ENCODE measurements at places on chromosomes 4 and X.

GRCh38 chr4:105520819-105521790, 31.3 kb upstream of the ARHGEF38 start:
- peak; percentile 70 for DNase-seq

DNA sequence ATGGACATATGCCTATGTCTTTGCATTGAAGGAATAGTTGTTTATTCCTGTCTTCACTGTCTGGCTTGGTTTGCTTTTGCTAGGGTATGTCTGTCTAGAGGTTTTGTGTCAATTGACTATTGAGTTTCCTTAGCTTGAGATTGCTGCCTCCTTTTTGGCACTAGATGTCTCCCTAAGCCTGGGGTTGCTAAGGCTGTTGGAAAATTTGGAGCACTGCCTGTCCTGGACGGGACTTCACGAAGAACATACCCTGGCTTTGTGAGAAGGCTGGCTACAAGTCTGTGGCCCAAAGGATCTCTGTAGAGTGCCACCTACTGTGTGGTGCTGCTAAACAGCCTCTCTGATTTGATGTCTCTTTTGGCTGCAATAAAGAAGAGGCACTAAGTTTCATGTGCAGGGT, 183.8 kb upstream of the NUDT10 start:
- DNase-seq: peak; percentile 4

DNA sequence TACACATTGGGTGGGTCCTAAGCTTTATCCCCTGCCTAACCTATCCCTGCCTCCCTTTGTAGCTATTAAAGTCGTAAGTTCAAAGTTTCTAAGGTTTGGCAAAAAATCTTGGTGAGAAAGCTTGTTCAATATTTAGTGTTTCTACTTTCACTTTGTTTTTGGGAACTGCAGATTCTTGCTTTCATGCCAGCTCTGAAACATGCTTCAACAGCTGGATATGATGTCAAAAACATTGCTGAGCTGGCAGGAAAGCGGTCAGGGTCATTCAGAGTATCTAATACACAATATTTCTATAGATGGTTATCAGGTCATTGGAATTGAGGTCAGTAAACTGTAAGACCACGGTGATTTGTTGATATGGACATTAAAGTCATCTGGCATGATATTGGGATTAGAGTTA, 19.7 kb downstream of the CENPI start:
- no peak for DNase-seq

GRCh38 chr4:118034053-118034785, at the start of gene NDST3:
Gene NDST3, plus strand, starts transcription at chr4:118034486. Its CDS starts 19,425 bp downstream, at chr4:118053911.
- DNase-seq: peak; percentile 92

GRCh38 chr4:183934761-183935160, 29.7 kb downstream of the STOX2 start:
- no peak for DNase-seq

DNA sequence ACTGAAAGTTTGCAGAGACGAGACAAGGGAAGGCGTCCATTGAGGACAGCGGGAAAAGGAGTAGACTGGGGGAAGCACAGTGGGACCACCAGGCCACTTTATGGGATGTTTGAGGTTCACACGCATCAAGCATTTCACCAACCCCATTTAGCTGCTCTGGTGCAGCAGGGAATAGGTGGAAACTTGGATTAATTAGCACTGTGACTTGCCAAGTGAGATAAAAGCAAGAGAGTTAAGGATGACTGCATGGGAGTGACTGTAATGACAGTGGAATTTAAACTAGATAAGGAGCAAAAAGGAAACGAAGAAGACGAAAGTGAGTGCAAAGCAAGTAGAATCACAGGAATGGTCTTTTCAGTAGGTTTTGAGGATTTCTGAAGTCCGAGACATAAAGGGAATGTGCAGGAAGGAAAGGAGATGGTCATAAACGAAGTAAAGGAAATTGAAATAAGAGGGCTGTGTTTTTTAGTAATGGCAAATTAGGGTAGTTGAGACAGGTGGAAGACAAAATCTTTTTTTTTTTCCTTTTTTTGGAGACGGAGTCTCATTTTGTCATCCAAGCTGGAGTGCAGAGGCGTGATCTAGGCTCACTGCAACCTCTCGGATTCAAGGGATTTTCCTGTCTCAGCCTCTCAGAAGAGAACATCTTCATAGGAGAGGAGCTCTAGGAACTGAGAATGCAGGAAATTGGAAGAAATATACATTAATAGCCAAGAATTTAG, 119.0 kb upstream of the MAP9 start:
- no peak for DNase-seq

DNA sequence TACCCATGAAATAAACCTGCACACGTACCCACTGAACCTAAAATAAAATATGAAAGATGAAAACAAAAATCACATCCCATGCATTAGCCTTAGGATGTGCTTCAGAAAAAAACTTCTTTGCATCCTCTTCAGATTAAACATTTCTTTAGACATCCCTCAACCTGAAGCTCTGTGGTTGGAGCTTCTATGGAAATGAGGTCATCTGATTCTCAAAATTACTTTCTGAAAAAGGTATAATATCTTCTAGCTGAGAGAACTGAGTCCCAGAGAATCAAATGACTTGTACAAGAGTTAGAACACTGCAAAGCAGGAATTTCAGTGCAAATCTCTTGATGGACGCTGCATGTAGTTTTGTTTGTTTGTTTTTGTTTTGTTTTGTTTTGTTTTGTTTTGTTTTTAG, 19.1 kb upstream of the ANTXR2 start:
- DNase-seq: no peak

DNA sequence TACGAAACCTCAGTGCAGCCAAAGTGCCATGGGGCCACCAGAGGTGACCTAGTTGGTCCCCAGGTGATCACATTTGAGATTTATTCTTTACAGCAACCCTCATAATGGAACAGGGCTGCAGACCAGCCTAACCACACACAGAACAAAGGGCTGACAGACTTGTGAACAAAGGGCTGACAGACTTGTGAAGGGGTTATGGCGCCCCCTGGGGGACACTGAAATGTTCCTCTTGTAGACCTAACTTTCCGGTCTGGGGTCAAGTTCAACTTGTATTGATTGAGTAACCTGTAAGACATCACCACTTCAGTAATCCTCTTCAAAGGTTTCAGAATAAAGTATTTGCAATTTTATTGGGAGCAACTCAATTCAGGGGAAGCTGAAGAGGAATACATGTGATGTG, 175.9 kb upstream of the RPS6KA3 start:
- DNase-seq: peak; percentile 91

DNA sequence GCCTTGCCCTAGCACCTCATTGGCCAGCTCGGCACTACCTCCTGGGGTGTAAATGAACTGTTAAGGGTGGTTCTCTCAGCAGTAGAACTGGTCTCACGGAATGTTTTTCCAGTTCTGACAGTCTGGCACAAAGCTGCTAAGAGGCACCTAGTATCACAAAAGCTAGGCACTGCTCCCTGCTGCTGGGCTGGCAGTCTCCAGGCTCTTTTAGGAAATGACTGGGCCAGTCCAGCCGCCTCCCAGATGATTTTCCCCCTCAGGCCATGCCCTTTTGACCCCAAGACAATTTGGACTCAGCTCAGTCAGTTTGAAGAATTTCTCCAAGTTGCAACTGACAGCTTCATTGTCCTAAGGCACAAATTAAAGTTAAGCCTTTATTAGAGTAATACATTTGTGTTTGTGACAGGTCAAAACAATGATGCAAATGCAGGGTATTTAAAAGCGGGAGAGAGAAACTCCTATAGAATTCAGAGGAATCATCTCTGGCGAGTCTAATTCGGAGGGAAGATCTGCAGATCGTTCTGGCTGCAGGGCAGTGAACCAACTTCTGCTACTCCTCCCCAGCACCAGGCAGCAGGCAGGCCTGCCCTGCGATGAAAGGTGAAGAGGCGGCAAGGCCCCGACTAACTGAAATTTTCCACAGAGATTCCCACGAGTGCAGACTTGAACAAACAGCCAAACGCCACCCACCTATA, 7.9 kb downstream of the FRMD7 start:
- DNase-seq: no peak

GRCh38 chr4:26418107-26418506, 72.2 kb downstream of the CCKAR start:
- DNase-seq: no peak

DNA sequence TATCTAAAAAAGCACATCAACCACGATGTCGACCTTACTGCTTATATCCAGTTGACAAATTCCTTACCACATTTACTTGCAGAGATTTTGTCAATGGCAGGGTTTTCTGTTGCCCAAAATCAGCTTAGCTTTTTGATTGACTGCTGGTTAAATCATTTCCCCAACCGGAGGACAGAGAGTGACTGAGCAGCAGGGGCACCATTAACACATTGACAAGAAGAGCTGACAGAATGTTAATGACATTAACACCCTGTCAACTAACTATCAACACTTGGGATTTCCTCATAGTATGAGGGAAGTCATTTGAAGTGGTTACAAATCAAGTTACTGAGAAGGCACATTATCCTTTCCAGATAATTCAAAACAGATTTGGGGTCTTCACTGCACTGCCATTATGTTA, 368.4 kb downstream of the RPA4 start:
- peak; percentile 89 for DNase-seq

DNA sequence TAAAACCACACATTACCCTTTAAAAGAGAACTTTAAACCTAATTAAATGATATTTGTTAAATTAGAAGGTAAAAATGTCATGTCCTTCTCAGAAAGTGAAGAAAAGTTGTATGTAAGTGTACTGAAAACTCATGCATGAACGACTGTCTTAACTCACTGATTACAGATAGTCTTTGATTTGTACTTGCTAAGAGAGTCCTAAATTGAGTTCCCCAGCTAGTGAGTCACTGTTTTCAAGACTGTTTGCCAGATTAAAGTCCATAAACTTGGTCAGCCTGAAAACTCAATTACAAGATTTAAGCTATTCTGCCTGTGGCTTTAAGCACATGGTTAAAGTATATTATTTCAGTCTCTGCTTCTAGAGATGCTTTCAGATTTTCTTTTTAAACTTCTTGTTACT, 124.9 kb upstream of the ZCCHC13 start:
- DNase-seq: no peak

GRCh38 chr4:27101126-27101525, 240.5 kb downstream of the STIM2 start:
- DNase-seq: no peak

DNA sequence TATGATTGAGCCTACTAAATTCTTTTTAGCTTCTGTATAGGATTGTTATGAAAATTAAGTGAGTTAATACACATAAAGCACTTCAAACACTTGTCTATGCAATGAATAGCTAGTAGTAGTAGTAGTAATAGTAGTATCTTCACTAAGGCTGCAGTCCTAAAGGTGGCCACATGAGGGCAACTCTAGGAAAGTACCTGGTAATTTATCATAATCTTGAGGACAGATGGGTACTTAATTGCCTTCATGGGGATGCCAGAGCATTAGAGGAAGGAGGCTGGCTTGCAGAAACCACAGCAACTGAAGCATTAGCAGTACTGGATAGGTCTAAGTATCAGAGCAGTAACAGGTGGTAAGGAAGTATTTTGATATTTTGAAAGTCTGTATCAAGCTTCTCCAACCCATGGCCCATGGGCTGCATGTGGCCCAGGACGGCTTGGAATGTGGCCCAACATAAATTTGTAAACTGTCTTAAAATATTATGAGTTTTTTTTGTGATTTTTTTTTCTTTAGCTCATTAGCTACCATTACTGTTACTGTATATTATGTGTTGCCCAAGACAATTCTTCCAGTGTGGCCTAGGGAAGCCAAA, 17.3 kb downstream of the NIPAL1 start:
- peak; percentile 72 for DNase-seq

- DNase-seq: no peak
Measured at GRCh38 chrX:154056770-154057241, 37.1 kb upstream of the IRAK1 start.

- no peak for DNase-seq
Measured at GRCh38 chrX:130296743-130297142, 28.0 kb upstream of the ZNF280C start.

DNA sequence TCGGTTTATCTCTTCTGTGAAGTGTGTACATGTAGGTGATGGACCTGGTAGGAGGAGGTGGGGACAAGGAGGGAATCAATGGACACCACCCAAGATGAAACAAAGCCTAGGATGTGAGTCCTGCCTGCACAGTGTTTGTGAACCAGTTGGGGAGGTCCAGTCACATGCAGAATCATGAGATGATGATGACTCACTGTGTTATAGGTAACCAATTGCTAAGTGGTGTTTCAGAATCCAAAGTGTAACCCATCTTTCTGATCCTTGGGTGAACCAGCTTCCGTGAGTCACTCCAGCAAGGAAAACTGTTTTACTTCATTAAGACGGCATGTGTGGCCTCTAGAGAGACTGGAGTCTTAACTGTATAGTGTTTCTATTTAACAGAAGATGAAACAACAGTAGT, 57.9 kb upstream of the HPF1 start:
- DNase-seq: no peak

DNA sequence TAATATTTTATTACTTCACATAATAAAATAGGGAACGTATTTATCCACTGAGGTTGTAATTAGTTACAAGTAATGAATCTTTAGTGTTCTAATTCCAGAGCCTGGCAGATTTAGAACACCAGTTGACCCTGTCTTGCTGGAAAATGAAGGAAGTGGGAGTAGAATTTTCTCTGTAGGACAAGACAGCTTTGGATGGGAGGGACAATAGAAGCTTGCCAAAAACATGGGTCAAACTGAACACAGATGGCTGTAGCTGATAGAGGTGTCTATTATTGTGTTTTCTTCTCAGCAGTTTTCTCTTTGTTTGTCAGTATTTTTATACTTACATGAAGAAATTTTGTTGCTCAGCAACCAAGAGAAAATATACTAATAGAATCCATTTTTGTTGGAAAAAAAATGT, 20.2 kb downstream of the FAT4 start:
- DNase-seq: no peak

DNA sequence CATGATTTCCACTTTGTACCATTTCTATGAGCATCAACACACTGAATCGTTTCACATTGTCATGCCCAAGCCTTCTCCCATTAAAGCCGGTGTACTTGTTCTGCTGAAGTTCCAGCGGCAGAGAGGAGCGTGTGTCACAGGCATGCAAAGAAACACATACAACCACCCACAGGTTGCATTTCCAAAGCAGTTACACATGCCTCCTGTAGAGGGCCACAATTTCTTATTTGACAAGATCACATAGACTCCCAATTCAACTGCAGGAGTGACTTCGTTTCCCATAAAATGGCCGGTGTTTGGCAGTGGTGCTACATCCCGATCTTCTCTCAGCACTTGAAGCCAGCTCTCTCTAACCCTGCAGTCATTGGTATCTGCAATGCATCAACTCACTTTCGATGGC, 992.6 kb downstream of the NLGN4X start:
- peak; percentile 30 for DNase-seq

- no peak for DNase-seq
Measured at GRCh38 chr4:176775338-176775737, 17.4 kb downstream of the VEGFC start.

- no peak for DNase-seq
Measured at GRCh38 chr4:186027405-186027804, 41.6 kb upstream of the TLR3 start.

DNA sequence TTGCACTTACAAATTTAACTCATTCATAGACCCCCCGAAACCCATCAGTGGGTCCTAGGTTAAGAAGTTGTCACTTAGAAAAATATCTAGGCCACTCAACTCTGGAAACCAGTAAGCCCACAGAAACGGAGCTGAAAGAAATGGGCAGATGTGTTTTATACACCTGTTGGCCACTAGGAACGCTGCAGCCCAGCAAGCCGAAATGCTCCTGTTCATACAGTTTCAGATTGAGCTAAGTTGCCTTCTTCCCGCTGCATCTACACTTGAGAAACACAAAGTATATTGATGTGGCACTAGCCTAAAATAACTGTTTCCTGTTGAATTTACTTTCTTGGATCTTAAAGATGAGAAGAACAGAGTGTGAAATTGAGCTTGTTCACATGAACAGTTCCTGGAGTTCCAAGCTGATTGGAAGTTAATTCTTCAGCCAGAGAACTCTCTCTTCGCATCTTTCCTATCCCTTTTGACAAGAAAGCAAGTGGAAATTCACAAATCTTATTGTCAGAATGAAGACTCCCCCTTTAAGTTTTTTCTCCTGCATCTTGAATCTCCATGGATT, 174.1 kb downstream of the RBMX2 start:
- peak; percentile 72 for DNase-seq

Data from NCI-H82 (cell line).